ENCODE measurements at places on chromosomes 2 and 18.
A peak's percentile ranks its signal among the peaks of the same experiment; 100 is the strongest.

DNA sequence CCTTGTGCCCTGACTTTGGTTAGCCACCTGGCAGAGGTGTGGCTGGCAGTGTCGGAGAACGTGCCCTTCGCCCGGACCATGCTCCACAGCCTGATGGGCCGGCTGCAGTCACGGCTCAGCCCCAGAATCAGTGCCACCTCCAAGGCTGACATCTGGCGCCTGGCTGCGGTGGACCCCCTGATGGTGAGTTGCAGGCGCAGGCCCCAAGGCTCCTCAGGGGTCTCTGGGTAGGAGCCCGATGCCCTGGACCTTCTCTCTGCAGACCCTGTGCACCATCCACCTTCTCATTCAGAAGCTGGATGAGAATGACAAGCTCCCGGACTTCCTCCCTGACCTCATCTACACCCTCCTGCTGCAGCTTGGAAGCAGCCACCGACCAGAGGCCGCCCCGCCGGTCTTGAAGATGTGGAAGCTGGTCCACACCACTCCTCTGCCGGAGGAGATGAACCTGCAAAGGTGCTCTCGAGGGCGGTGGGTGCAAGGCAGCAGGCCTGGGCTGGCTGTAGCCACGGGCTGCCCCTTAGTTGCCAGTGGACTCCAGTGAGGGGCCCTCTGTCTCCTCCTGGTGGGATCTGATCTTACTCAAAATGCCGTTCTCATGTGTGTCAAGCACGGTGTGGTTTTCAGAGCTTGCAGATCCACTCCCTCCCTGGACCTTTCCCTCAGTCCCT is 32.1 kb downstream of the HJURP start:
- DNase-seq: no peak

DNA sequence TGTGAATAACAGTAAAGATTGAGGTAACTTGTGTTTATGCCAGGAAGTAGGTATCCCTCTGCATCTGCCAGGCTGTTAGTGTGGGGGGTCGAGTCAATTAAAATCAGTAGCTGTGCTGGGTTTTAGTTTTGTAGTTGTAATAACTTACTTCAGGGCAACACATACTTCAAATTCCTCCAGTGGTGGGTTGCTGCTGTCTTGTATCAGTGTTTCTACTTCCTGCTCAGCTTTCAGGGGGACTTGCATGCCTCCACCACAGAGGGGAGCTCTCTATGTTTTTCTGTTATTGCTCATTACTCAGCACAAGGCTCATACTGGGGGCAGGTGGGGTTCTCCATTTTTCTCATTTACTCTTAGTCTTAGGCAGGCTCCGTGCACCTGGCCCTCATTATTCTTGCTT is 136.8 kb downstream of the CAPN13 start:
- DNase-seq: no peak

GRCh38 chr2:16622399-16622968 is 43.1 kb downstream of the CYRIA start:
- no peak for DNase-seq

DNA sequence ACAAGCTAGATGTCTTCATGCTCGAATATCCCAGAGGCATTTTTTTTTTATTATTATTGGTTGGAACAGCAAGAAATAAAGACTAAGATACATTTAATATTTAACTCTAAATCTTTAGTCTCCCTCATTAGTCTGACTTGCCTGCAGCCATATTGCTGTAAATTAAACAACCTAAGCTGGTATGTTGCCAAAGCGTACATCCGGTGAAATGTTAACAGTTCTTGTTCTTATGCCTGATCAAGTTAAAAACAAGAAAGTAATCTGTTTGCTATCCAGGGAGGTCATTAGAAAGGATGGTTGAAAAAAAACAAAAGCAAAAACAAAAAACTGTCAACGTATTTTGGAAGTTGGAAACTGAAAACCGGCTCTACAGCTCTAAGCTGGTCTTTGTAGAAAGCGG is 125.9 kb upstream of the NABP1 start:
- no peak for DNase-seq

DNA sequence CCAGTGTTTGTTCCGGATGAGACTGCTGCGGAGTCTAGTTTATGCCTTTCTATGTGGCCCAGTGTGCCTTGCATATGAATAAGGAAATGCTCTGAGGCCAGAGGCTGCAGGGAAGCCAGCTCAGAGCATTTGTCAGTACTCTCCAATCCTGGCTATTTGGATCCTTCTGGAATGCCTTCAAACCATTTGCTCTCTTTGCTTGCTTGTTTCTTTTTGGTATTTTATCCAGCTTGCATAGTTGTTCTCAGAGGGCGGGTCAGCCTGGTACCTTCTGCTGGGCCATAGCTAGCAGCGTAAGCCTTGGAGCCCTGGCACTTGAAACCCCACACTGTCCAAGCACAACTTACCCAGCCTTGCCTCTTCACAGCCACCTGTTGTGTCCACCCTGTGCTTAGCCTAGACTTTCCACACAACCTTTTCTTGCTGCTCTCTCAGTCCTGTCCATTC is 20.5 kb downstream of the CENPO start:
- DNase-seq: no peak

DNA sequence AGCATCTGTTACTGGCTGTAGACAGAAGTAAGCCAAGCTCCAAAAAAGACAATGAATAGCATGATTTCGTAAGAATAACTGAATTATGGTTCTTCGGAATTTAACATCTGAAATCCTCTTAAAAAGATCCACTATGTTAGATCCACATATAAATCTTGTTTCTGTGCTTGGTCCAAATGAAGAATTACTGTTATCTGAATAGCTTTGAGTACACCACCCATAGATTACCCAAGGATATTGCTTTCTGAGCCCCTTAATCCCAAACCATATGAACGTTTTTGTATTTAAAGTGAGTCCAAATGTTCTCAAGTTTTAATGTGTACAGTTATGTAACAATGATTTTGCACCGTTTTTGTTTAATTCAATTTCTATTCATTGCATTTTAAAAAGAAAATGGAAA is 124.9 kb downstream of the DSC3 start:
- no peak for DNase-seq

GRCh38 chr2:69227716-69228115 is 159.3 kb downstream of the GFPT1 start:
- DNase-seq: no peak

GRCh38 chr2:165572151-165572550 is 102.7 kb downstream of the CSRNP3 start:
- DNase-seq: no peak

- DNase-seq: no peak
Observed at GRCh38 chr2:159146996-159147666, 139.4 kb downstream of the WDSUB1 start.

DNA sequence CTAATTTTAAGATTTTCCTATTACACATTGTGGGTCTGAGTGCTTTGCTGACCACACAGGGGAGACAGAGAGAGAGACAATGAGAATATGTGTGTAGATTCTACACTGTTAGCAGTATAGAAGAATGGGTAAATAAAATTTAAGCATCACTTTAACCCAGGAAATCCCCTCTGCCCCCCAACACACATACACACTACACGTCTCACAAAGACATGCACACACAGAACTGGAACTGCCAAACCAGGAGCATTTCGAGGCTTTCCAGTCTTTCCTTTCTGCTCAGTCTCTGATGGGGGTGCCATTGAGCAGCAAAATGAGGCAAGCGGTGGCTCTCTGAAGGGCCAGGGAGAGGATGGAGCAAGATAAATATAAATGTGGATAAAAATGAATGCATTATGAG is 2.5 kb downstream of the MERTK start:
- DNase-seq: no peak

DNA sequence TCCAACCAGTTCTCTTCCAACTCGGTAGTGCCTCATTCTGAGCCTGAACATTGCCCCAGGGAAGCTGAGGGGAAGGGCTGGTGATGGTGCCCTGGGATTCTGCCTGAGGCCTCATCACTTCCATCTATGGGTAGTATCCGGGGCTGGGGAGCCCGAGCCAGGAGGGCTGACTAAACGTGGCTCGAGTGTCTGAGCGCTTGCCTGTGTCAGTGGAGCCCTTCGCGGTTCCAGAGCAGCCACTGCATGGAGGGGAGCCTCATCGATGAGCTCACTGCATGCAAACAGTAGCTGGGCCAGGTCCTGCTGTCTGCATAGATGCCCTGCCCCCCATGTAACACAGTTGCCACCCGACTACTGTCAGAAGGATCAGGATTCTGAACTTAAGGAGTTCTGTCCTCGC is 129.3 kb downstream of the GLI2 start:
- no peak for DNase-seq

- DNase-seq: peak; percentile 57
Observed at GRCh38 chr2:73984922-73985307, 205 bp downstream of the TET3 start.

Data from activated T-helper 1 cell treated with Interleukin-2 at 50 U/mL for 16 hours (primary cell).